ENCODE measurements at places on chromosomes 6 and 20.

DNA sequence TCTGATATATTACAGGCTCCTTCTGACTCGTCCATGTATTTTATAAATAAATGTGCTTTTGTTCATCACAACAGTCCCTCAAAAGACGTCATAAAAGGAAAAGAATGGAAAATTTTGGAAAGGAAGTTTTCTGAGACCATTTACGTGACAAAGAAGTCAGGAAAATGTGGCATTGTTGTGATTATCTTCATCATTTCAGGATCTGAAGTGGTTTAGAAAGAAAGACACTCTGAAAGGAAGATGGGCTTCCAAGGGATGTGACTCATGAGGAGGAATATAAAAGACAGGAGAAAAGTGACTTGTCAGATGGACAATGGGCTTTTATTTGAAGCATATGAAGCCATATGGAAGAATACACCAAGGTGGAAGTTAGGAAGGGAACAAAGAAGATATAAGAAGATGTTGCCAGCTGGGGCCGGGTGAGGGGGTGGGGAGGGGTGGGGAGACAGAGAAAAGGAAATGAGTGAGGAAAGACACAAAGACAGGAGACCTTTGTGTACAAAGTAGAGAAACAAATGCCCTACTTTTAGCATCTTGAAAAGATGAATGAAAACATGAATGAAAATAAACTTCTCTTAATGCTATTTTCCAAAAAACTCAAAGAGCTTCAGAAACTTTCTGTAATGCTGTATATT lies 190.3 kb upstream of the PREP start:
- no peak for DNase-seq

GRCh38 chr6:98984121-98984520 lies 36.4 kb upstream of the FBXL4 start:
- no peak for DNase-seq

GRCh38 chr6:36850021-36850420 lies 10.8 kb upstream of the CPNE5 start:
- no peak for DNase-seq

- DNase-seq, result no peak
Observed at GRCh38 chr20:55456316-55456940, 548.9 kb downstream of the CBLN4 start.

- no peak for DNase-seq
Observed at GRCh38 chr6:33443619-33444504, 10.5 kb upstream of the ZBTB9 start.

DNA sequence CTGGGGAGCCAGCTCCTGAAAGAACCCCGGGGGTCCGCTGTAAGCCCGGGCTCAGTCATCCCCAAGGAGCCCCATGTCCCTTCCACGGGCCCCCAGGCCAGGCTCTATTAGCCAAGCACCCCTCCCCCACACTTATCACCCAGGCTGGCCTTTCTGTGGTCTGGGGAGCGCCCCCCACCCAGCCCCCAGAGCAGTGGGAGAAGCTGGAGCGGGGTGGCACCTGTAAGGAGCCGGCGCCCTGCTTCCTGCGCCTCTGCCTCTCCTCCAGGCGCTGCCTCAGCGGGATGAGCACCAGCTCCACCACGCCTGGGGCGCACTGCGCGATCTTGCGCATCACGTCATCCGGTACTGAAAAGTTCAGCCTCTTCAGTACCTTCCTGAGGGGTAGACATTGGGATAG lies 2.3 kb downstream of the SPEF1 start:
- DNase-seq, result no peak

DNA sequence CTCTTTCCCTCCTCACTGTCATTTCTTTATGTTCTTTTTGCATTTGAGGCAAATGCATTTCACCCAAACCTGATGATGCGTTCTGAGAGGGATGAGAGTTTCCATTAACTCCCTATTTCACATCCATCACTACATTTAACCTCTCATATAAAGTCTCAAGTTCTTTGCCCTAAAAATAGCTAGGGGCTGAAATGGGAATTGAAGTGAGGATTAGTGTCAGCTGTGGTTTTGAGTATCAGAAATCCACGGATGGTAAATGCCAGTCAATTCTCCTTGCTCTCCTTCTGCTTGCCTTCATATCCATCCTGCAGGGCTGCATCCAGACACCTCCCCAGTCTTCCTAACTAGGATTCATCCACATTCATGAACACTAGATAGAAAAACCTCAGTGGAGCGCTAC lies 10.0 kb upstream of the DTNBP1 start:
- DNase-seq, result no peak

GRCh38 chr20:31560094-31560745 lies 44.9 kb upstream of the ID1 start:
- peak; percentile 92 for DNase-seq

DNA sequence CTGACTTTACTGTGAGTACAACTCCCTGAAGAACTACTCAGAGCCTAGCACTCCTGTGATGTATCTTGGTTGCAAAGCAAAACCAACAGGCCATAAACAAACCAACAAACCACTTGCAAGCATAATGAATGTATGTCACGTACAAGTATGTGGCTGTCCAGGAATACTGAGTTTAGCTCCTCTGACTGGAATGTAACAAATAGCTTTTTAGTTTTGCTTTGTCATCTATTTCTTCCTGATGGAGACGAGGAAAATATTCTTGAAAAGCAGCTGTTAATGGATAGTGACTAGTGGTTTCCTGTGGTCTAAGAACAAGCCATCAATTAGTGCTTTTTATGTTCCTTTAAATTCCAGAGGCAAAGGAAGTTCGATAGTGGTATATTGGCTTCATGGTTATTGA lies 101.9 kb upstream of the LY86 start:
- no peak for DNase-seq
